Bronchial epithelial cell (primary cell): ENCODE measurements at places on chromosomes 12 and 14.

GRCh38 chr12:108424816-108425215 lies 85.7 kb upstream of the CMKLR1 start:
- no peak for DNase-seq

- no peak for DNase-seq
Observed at GRCh38 chr12:115230606-115231005, 546.6 kb upstream of the TBX3 start.

GRCh38 chr12:65300679-65301349 lies 22.3 kb downstream of the MSRB3 start:
- DNase-seq, result peak; percentile 39

DNA sequence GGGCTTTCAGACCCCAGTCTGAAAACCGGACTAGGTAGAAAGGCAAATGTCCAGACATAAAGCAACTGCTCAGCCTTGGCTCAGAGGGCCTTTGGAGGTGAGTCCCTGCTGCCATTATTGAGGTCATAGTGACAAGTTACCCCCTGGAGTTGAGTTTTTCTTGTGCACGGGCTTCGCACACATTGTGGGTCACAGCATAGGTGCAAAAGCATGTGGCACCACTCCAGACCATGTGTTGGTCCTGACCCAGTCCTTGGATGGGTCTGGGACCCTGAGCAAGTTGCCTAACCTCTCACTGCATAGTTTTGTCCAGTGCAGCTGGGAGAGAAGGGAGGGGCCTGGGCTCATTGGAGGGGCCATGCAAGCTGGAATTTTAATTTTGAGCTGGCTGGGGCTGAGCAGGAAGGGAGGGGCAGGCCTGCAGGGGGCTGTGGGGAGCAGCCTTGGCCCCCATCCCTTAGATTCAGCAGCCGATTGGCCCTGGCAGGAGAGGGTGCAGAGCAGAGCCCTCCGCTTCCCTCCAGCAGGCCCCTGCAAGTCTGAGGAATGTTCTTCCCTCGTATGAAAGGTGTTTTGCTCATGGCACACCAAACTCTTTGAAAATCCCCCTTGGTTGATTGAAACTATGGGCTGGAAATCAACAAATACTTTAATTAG lies 4.2 kb upstream of the KRT5 start:
- DNase-seq, result peak; percentile 88

- no peak for DNase-seq
Observed at GRCh38 chr14:77260631-77261030, 10.4 kb downstream of the NGB start.

GRCh38 chr14:103391048-103391447 lies 5.8 kb downstream of the MARK3 start:
- peak; percentile 57 for DNase-seq

- DNase-seq, result no peak
Observed at GRCh38 chr12:44063671-44064070, 227.8 kb downstream of the TMEM117 start.

GRCh38 chr12:113537046-113537750 lies 65.5 kb upstream of the LHX5 start:
- DNase-seq, result no peak

- no peak for DNase-seq
Observed at GRCh38 chr12:53227836-53228235, 4.2 kb downstream of the RARG start.

DNA sequence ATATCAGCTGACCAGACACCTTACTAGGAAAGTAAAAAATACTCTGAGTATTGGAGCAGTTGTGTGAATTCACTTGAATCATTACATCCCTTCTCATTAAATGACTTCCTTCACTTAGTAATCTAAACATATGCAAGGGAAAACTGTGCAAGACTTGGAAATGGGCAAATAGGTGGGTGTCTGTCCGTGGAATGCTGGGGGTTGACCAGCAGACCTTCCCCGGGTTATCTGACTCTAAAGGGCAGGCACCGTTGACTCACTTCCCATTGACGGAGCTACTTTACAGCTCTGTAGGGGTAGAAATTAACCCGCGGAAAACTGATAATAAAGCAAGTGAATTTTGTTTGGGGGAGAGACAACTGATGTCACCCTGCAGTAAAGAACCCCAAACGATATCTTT lies 199.3 kb downstream of the TTC7B start:
- no peak for DNase-seq

- DNase-seq, result no peak
Observed at GRCh38 chr12:104055686-104056388, 5.8 kb upstream of the GLT8D2 start.

DNA sequence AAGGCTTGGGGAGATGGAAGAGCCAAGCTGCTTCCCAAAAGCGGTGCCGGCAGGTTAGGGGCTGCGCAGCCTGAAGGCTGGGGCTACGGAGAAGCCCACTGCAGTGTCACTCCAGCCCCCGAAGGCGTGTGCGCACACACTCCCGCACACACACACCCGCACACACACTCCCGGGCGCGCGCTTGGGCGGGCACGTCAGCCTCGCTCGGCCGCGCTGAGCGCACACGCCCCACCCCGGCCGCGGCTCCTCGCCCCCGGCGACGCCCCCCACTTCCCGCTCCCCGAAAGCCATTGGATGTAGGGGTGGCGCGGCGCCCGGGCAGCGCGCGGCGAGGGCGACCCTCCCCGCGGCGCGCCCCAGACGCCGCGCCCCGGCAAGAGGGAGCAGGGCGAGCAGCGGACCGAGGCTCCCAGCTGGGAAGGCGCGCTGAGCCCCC lies at the start of gene KCNK10:
Gene KCNK10, minus strand, starts transcription at position 184 of the 437 bp plus-strand sequence. CDS start 471 bp downstream, outside the sequence.
- DNase-seq, result no peak

DNA sequence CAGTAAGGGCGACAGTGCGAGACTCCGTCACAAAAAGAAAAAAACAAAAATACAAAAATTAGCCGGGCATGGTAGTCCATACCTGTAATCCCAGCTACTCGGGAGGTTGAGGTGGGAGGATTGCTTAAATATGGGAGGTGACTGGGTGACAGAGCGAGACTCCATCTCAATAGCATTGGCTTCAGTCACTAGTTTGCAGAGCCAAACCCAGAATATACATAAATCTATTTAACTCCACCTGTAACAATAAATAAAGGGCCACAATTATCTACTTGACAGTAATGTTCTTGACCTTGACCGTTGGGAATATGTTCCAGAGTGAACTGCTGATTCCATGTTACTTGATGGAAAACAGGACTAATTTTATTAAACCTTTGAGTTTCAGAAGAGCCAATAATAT lies 198.9 kb upstream of the MDGA2 start:
- no peak for DNase-seq

DNA sequence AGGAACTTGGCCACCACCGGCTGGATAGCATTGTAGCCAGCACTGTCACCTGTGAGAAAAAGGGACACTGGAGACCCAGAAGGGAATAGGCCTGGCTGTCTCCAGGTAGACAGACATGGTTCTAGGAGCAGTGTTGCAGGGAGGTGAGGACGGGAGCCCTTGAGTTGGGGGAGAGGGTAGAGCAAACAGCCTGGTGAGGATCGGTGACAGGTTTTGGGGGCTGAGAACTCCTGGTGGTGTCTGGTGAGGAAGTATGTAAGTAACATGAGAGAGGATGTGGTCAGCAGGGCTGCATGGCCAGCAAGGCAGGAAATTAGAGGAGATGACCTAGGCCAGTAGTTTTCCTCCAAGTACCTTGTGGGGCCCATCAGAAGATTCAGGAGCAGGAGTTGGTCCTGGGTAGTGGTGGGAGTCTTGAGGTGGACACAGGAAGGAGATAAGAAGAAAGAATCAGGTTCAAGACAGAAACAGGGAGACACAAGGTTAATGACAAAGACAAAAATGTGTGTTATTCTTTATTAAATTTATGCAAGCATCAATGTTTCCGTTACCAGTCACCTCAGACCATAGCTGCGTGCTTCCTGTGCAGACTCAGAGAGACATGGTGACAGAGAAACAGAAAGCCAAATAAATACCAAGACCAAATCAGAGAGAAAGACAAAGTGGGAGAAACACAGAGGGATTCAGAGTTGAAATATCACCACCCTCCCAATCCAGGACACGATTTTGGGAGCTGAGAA lies at the start of gene ARHGAP9:
Gene ARHGAP9, minus strand, starts transcription at position 491 of the 740 bp plus-strand sequence. Its CDS starts 460 bp downstream, at position 31.
- DNase-seq, result no peak

- DNase-seq, result no peak
Observed at GRCh38 chr12:114974826-114975639, 291.1 kb upstream of the TBX3 start.
